ENCODE measurements at places on chromosomes 5 and 9.

DNA sequence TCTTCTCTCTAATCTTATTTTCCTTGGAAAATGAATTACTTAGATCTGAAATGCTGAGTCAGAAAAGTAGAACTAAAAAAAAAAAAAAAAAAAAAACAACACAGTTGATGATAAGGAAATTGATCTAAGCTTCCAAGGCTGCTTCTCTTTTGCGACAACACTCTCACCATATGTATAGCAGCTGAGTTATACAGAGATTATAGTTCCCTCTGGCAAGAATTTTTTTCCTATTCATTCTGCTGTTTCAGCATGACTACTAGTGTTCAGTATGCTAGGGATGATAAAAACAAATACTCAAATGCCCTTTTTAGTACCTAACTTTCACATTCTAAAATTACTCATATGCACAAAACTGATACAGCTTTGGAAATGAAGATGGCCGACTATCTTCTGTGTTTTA is 267.3 kb downstream of the MLLT3 start:
- no peak for DNase-seq

DNA sequence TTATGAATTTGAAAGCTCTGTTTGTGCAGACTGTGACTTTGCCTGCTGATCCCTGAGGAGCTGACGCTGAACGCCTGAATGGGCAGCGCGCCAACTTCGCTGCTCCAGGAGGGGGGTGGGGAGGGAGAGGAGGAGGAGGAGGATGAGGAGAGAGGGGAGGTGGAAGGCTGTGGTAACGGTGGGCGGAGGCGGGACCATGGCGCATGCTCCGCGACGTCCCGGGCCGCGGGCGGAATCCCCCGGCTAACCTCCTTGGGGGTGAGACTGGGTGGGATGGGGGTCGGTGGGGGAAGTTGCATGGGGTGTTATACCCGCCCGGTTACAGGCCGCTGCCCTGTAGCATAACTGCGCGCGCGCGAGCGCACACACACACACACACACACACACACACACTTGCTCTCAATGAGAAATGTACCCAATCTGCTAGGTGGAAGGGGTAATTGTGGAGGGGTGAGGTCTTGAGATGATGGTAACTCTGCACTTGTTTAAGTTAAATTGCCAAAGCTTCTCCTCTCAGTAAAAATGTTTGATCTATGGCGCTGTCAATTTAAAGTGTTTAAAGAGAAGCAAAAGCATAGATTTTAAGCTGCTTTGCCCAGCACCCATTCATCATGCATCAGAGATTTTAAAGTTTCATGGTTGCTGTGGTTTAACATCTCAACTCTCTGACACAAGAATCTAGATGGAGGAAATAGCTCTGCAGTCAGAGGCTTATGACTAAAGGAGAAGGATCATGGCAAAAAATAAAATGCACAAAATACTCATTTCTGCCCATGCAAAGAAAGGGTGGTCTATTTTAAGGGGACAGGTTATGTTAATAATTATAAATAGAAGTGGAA is 76.6 kb upstream of the TBCA start:
- DNase-seq = no peak

- no peak for DNase-seq
Observed at GRCh38 chr5:7844901-7845300, 6.0 kb downstream of the CFAP90 start.

- DNase-seq = no peak
Observed at GRCh38 chr5:66010476-66010875, 84.1 kb downstream of the ERBIN start.
